ENCODE measurements at places on chromosomes 2 and 18.

- DNase-seq: no peak
Observed at GRCh38 chr2:241895712-241896641, 26.4 kb downstream of the RTP5 start.

DNA sequence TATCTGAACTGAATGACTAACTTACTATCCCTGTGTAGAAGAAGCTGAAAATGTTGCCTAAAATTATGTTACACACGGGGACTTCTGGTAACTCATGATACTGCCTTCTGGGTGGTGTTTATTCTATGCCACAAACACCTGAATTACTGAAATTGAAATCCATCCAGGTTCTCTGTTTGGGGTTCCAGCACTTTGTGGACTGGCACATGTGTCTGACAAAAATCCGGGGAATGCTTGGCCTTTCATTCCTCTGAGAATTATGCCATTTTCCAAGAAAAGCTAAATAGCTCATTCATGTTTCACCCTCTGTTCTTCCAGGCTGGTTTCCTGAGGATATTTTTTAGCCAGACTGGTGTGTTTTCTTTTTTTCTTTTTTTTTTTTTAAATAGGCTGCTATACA, 59.5 kb upstream of the POU3F3 start:
- no peak for DNase-seq

- no peak for DNase-seq
Observed at GRCh38 chr2:200871151-200871550, 6.7 kb upstream of the CLK1 start.

- DNase-seq: no peak
Observed at GRCh38 chr2:239866778-239867177, 158.4 kb downstream of the NDUFA10 start.

DNA sequence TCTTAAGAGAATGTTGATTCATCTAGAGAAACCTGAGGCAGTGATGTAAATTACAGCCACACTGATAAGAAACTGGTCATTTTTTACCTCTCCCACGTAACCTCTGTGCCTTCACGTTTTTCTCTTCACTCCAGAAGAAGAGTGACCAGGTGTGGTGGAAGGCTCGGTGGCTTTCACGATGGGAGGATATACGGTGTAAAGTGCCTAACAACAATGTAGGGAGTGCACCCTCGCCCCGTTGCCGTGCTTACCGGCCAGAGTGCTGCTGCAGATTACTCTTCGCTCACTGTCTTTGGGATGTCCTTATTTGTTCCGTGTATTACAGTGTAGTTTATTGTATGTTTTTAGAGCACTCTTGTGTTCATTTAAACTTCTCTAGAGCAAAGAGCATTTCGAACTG, 46.5 kb downstream of the NCK2 start:
- no peak for DNase-seq

DNA sequence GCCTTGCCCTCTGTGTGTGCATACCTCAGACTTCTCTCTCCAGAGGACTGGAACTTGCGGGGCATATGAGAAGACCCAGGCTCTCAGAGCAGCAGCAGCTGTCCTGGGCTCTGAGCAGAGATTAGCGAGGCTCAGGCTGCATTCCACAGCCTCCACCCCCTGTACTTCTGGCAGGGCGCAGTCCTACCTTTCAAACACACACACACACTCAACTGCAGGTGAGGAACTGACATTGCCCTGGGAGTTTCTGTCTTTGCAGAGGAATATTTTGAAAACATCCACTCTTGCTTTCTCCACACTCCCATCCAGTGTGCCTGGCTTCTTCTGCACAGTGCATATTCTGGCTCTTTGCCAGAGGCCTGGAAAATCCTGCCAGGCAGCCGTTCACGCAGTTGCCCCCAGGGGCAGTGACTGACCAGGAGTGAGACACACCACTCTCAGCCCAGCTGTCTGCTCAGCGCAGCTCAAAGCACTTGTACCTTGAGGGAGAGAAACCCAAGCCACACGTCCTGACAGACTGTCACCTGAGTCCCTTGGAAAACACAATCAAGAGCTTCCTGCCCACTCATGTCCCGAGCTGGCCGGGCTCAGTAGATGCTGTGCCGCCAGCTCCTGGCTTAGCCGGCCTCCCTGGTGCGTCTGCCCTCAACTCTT, 460.8 kb downstream of the RNF144A start:
- DNase-seq: no peak

Measured in T-helper 17 cell (primary cell).